CD4-positive, alpha-beta T cell treated with Interleukin-15 for 4 hours (primary cell): ENCODE measurements at places on chromosomes 1 and 21.

GRCh38 chr21:36508948-36509347 lies 29.0 kb upstream of the CLDN14 start:
- DNase-seq, result no peak

DNA sequence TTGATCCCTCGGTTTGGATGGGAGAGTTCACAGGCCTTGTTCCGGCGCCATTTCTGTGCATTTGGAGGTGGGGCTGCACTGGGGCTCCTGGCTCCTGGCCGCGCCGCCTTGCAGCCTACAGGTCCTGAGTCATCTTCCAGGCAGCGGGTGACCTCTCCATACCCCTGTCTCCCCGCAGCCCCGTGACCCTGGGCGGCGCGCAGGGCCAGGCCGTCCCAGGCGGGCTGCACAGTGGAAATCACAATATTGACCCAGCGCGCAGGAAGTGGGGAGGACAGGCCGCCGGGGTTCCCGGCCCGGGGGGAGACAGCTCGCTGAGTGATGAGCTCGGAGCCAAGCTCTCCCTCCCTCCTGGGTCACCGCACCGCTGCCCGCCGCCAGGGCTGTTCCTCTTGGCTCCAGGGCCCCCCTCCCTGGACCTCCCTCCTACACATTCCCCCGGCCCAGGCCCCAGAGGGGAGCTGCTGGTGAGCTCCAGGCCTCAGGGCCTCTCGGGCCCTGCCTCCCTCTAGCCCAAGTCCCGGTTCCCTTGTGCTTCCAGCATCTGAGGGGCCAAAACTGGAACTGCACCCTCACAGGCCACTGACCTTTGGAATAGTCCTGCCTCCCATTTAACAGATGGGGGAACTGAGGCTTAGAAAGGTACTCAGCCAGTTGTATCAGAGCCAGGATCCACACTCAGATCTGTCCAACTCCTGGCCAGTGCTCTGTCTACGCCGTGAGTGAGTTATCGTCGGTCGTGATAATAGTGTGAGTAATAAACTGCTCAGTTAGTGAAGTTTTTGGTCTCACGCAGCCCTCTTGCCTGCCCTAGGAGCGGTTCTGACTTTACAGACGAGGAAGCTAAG lies 142.9 kb upstream of the WNT4 start:
- no peak for DNase-seq

- no peak for DNase-seq
Measured at GRCh38 chr1:214208460-214208859, 72.5 kb upstream of the SMYD2 start.

- no peak for DNase-seq
Measured at GRCh38 chr1:246304484-246305259, 202.4 kb downstream of the SMYD3 start.

DNA sequence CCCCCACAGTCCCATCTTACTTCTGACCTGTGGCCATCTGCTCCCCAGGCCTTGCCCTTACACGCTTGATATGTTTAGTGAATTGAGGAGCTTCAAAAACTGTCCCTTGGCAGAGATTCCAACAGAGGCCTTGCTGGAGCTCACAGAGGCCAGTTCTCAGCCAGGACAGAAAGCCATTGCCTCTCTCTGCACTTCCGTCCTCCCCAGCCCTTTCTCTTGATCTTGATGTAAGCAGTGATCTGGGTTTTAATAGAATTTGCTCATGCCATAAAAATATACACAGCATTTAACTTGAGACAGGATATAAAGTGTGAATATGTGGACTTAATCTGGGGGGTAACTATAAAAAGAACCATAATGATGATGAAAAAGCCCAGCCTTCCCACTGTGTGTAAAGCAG lies 453.5 kb downstream of the KIF26B start:
- DNase-seq, result no peak

DNA sequence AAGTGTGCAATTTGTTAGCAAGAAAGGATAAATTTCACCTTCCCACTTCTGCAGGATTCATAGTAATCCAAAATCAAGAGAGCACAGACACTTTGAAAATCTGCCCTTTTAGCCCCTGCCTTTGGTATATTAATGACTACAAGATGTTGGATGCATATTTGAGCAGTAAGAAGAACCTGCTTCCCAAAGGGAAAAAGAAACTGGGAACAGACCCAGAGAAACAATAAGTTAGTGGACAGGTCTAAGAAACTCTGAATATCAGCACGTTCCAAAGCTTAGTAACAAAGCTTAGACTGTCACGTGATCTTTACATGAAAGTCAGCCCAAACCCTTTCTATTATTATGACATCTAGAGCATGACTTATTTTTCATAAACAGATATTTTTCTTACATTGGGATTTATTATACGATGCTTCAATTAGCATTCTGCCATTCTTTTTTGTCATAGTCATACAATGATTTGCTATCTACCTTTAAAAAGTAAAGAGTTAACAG lies 390.9 kb upstream of the ADGRL2 start:
- no peak for DNase-seq

DNA sequence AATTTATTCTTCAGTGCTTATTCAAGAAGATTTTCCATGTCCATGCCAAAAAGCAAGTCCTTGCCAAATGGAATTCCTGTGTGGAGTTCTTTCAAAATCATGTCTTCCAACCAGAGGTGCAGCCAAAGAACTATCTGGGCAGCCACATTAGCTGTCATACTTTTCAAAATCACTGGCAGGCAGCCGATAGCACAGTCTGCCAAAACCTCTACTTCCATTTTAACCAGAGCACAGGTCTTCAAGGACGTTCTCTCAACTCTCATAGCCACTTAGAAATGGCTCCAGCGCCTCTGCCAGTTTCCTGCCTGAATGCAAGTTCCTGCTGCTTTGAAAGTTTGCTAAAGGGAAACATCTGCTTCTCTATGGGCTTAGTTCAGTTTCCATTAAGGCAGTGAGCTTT lies 975.7 kb upstream of the ADGRL4 start:
- DNase-seq, result no peak

DNA sequence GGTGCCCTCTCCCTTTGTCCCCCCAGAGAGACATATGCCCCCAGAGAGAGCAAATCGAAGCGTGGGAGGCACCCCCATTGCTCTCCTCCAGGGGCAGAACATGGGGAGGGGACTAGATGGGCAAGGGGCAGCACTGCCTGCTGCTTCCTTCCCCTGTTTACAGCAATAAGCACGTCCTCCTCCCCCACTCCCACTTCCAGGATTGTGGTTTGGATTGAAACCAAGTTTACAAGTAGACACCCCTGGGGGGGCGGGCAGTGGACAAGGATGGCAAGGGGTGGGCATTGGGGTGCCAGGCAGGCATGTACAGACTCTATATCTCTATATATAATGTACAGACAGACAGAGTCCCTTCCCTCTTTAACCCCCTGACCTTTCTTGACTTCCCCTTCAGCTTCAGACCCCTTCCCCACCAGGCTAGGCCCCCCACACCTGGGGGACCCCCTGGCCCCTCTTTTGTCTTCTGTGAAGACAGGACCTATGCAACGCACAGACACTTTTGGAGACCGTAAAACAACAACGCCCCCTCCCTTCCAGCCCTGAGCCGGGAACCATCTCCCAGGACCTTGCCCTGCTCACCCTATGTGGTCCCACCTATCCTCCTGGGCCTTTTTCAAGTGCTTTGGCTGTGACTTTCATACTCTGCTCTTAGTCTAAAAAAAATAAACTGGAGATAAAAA lies 8.4 kb downstream of the EFNA3 start:
- DNase-seq, result no peak

DNA sequence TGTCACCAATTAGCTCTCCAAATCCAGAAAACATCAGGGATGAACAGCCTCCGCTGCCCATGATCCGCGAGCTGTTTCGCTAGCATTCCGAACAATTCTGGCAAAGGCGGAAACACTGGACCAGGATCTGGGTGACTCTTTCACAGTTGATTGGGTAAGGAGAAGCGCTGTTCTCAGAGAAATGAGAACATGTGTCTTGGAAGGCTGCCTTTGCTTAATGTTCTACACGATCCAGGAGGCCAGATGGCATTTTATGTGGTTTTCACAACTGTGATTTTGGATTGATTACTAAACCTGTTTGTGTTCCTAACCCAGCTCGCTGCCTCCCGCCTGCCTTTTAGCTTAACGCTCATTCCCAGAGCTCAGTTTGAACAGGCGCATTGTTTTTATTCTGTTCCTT lies 144.0 kb downstream of the KIF26B start:
- no peak for DNase-seq

GRCh38 chr21:21714426-21714825 lies 716.2 kb downstream of the NCAM2 start:
- DNase-seq, result no peak

DNA sequence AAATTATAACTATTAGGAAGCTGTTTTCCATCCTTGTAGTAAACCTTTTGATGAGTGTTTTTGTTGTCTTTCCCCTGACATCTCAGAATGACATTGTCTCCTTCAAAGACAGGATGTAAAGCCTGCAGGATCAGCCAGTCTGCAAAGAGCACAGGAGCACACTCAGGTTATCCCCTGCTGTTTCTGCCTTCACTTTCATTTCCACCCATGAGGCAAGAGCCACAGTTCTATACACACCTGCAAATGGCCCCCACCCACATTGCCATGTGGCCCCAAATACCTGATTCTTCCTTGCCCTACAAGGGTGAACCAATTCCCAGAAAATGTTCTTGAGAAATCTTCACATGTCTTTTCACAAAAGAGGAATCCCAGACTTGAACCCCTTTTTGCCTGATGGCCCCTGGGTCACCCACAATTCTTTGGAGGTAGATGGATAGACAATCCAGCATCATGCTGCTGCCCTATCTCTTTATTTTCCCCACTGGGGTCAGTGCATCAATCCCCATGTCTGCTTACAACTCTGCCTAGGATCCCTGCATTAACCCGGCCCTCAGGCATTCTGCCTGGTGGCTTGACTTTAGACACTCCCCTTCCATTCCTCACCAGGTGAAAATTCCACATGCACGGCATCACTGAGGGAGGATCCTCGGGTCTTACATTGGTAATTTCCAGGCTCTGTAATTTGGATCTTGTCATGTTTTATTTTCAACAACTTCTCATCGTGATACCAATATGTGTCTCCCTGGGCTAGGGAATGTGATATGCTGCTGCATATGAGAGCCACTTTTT lies 2.6 kb downstream of the FCRL3 start:
- DNase-seq, result no peak

DNA sequence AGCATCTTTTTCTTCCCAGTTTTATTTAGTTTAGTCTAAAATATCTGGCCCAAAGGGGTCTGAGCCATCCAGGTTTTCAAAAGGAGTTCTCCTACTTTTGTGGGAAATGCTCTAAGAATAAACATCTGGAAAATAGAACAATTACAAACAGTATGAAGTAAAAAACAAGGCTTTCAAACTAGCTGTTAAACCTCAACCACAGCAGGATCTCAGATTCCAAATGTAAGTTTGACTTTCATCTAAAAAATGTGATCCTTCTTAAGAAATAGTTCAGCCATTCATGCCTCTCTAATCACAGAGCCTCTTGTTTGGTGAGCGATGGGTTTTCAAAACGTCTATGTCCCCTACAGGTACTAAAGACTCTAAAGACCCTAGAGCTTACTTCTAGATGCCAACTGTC lies 413.5 kb downstream of the DUSP10 start:
- DNase-seq, result no peak
